ENCODE measurements at places on chromosomes 4 and X. TPM values are rescaled to one million over a fixed set of nuclear protein-coding genes. Genes with fewer than 3 reads are reported as not detected.

Gene C4orf36
- total RNA-seq = not detected

Gene FAM9C
- not detected for total RNA-seq

Gene CRMP1
- total RNA-seq = not detected

Gene IRF2
- 75.0 TPM for total RNA-seq

Gene MID1IP1
- total RNA-seq = 55.0 TPM

Measured in naive thymus-derived CD4-positive, alpha-beta T cell (primary cell).